ENCODE measurements at places on chromosomes 13 and 19. TPM values are rescaled to one million over a fixed set of nuclear protein-coding genes. Genes with fewer than 3 reads are reported as not detected.

DNA sequence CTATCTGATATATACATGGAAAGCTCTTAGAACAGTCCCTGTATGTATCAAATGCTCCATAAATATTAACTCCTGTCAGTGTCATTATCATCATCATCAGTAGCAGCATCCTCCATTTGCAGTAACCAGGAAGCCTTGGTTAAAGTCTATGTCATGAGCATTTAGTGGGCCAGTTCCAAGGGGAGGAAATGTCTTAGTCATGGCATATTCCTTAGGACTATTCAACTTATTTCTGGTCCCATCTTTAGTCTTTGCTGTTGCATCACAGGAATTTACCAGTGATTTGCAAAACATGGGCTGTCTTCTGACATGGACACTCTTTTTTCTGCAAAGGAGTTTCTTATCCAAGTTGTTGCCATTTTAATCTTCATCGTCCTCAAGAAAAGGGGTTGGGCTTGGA lies 98.4 kb downstream of the WDFY2 start:
- no peak for DNase-seq

GRCh38 chr19:54456423-54457373 lies 6.9 kb downstream of the LENG9 start:
- DNase-seq: peak; percentile 5

The ZNF229 gene
- polyA plus RNA-seq: 6.6 TPM

- DNase-seq: no peak
Measured at GRCh38 chr13:71611292-71611691, 255.7 kb downstream of the DACH1 start.

- DNase-seq: peak; percentile 80
Measured at GRCh38 chr19:38250821-38251563, 5.2 kb downstream of the PPP1R14A start.

The HSPB6 gene
- polyA plus RNA-seq: 235 TPM

DNA sequence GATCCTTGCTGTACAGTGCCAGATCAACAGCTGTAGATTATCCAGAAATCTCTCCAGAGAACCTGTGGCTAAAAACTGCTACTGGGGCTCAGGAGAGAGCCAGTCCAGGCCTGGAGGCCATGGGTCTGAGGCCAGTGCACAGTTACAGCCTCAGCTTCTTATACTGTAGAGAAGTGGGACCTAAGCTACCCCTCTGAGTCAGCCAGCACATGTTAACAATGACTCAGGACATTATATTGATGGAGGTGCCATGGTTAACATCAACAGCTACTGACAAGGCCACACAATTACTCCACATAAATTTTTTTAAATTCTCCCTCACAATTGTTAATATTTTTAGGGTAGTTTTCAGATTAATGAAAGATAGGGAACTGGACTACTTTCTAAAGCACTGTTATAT lies 138.5 kb downstream of the RBM26 start:
- DNase-seq: no peak

The DPY19L3 gene
- 12.9 TPM for polyA plus RNA-seq

DNA sequence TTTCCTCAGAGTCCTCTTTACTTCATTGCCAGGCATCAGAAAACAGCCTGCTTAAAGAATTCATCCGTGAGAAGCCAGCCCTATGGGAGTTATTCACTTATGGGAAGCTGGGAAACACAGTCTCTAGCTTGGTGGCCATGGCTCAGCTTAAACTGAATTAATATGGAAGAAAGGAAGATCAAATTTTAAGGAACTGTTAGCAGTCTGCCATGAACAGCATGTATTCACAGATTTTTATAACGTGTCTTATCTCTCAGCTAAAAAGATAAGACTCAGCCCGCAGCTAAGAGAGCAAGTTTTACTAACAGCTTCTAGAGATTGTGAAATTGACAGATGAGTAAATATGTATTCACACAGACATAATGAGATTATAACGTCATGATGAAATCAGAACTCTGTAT lies 253.7 kb upstream of the RXFP2 start:
- peak; percentile 43 for DNase-seq

DNA sequence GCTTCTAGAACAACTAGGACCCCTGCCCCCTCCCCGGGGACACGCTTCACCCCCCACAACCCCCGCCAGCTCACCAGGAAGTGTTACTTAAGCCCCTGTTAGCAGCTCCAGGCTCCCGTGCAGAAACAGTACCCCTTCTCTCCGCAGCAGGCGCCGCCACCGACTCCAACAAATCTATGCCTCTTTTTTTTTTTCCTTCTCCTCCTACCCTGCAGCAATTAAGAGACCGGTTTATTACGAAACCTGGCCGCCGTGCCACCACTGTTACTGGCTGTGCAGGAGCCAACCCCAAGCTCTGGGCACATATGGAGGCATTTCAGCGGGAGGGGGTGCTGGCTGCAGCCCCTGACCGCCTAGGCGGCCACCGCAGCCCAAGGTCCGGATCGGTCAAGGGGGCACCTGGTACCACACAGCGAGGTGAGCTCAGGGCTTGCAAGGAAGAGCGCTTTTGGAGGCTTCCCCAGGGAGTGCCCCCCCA lies 2.4 kb downstream of the GADD45B start:
- DNase-seq: peak; percentile 78

DNA sequence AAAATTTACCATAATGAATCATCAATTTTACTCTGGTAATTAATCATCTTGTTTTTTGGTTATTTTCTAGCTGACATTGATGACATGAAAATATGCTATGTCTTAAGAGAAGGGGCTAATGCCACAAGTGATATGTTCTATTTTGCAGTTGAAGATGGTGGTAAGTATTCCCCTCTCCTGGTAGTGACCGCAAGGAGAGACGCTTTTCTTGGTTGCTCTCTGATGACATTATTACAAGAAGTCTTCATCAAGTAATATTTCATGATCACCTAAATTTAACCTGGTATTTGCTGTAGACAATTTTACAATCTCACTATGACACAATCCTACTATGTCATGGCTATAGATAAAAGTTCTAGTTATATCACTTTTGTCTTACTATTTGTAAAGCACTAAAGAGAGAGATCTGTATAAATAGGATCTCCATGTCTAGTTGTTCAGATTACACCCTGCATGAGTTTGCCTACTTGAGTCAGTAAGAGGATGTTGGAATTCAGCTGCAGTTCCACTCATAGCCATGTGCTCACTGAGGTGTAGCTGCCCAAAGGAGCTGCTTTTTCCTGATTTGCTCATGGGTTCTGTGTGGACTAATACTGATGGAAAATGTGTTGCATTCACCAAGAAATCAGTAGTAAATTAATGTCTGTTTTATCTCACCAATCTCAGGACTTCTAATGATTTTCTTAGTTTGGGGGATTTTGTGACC lies 10.9 kb downstream of the FREM2 start:
- DNase-seq: no peak

DNA sequence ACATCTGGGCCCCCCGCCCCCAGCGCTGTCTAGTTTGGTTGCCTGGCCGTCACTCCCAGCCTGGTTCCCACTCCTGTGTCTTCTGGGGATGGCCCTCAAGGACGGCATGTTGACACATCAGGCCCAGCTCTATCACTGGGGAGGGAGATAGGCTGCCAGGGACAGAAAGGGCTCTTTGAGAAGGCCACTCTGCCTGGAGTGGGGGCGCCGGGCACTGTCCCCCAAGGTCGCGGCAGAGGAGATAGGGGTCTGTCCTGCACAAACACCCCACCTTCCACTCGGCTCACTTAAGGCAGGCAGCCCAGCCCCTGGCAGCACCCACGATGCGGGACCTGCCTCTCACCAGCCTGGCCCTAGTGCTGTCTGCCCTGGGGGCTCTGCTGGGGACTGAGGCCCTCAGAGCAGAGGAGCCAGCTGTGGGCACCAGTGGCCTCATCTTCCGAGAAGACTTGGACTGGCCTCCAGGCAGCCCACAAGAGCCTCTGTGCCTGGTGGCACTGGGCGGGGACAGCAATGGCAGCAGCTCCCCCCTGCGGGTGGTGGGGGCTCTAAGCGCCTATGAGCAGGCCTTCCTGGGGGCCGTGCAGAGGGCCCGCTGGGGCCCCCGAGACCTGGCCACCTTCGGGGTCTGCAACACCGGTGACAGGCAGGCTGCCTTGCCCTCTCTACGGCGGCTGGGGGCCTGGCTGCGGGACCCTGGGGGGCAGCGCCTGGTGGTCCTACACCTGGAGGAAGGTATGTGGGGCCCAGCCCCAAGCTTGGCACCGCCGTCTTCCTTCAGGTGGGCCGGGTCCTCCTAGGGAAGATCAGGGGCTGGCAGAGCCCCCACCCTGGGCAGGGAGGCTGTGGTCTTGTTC lies at the start of gene AMH:
Gene AMH (plus strand): TSS at position 314 of the 857 bp plus-strand sequence. CDS start 10 bp downstream, at position 324.
- no peak for DNase-seq

The PRR19 gene
- polyA plus RNA-seq: 1.9 TPM

The ZNF471 gene
- polyA plus RNA-seq: 2.5 TPM

DNA sequence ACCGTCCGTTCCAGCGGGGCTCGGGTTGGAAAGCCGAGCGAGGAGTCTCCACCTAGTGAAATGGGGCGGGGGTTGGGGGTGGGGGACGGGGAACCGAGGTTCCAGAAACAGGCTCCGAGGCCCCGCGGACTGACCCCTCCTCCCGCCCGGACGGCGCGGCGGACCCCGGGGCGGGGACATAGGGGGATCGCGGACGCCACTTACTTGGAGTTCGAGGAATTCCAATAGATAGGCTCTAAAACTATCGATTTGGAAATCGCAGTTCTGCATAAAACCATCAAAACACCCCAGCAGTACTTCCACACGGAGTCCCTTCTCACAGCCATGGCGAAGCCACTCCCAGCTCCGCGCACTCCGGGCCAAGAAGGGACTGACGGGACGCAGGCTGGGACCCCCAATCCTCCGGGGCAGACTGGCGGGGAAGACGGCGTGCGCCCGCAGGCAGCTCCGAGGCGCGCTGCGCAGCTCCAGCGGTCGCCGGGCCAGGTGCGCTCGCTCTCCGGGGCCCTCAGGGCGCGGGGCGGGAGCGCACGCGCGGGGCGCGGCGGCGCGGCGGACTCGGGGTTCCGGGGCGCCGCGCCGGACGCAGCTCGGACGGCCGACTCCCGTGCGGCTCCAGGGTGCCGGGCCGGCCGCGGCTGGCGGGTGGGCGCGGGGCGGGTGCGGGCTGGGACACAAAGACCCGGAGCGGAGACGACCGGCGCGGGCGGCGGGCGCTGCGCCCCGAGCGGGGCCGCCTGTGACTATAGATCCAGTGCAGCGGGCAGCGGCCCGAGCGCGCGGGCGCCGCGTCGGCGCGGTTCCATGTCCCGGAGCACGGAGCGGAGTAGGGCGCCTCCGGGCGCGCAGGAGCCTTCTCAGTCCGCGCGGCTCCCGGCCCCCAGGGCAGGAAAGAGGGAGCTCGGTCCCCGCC lies 567 bp downstream of the EFNB2 start:
- peak; percentile 49 for DNase-seq

DNA sequence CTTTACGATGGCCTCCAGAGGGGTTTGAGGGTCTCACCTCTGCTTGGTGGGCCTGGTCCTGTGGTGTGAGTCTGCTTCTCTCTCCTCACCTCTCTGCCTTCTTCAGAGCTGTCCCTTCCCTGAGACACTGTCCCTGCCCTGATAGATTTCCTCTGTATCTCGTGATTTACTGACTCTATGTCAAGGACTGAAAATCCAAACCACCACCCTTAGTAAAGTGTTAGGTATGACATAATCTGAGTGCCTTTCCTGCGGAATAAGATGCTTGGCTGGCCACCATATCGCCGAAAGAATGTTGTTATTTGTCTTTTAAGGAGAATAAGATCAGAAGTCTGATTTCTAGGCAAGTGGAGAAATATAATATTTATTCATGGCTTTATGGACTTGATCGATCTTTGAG lies 7.2 kb downstream of the SLC25A15 start:
- DNase-seq: no peak

The KLK6 gene
- 7.6 TPM for polyA plus RNA-seq

DNA sequence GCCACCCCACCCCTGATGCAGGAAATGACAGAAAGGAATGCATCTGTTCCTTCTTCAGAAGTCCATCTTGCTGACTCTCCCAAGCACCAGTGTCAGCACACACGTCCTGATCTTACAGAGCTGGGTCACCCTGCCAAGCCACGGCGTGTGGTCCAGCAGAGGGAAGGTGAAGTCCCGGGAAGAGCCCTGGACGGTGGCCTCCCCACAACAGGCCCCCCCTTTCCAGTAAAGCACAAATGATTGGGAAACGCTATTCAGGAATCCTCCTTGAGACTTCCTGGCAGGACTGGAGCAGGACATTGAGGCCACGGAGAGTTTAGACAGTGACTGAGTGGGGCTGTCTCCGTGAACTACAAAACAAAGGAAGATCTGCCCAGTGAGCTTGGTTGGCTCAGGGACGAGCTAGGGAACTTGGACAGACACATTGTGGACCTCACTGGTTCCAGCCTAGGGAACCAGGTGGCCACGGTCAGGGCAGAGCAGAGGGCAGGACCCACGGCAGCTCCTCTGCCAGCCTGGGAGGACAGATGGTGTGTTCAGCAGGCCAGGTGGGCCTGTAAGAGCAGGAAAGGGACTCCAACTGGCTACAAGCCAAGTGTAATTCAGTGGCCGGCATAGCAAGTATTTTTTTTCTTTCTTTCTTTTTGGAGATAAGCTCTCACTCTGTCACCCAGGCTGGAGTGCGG lies 41.7 kb downstream of the ELL start:
- DNase-seq: no peak

GRCh38 chr13:109370496-109370895 lies 415.9 kb downstream of the IRS2 start:
- DNase-seq: no peak

- DNase-seq: no peak
Measured at GRCh38 chr19:15463861-15464371, 428 bp downstream of the RASAL3 start.

The KIR3DL2 gene
- polyA plus RNA-seq: not detected

GRCh38 chr19:45477186-45477585 lies 9.4 kb downstream of the FOSB start:
- no peak for DNase-seq

DNA sequence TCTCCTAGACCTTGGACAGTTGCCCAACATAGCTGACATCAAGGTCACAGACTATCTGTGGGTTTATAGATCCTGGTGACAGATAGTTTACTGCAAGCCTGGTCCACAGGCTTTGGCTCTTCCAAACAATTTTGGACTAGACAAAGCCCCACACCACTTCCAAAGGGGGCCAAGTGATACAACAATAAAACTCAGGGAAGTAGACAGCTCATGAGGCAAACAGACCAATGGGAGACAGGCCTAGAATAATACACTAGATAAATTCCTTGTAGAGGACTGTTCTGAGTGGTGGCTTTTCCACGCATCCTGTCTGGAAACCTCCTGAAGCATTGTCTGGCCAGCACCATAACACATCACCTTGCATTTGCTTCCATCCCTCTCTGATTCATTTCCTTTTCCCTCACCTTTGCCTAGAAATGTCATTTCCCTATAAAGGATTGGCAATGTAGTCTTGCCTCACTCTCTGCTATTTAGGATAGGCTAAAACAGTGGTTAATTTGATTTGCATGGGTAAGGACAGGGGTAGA lies 284.2 kb downstream of the POU4F1 start:
- DNase-seq: no peak

Measured in hepatocyte (in vitro differentiated cells).